ENCODE measurements at places on chromosomes 16 and 17.
A peak's percentile ranks its signal among the peaks of the same experiment; 100 is the strongest.

GRCh38 chr16:68399456-68399855 lies 48.9 kb downstream of the SMPD3 start:
- no peaks in the 10 kb centered on the region for H3K36me3 ChIP-seq
- H3K4me3 ChIP-seq, result no peak overlapping the region
- DNase-seq, result no peak
- no peak overlapping the region for H3K27ac ChIP-seq
- H3K27me3 ChIP-seq, result no peaks in the 10 kb centered on the region

DNA sequence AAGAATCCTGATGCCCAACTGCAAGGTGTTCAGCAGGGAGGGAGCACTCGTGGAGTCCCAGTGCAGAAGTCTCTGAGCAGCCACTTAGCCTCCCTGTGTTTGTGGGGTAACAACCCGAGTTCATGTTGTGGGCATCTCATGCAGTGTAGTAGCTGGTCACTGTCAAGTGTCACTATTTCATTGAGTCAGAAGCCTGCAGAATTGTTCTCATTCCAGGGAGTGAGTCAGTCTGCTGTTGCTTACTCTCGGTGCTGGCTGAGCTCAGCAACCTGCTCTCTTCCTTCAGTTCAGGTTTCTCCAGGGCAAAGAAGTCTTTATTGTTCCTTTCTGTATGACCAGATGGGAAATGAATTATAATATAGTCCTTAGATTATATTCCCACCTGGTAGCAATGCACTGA lies 24.1 kb downstream of the HMOX2 start:
- DNase-seq, result no peak
- H3K27me3 ChIP-seq, result no peaks in the 10 kb centered on the region
- H3K4me3 ChIP-seq, result no peak overlapping the region
- H3K27ac ChIP-seq, result peak overlapping the region; percentile 37
- peaks cover 81% of the 10 kb centered on the region for H3K4me1 ChIP-seq

GRCh38 chr16:86939609-86940008 lies 361.3 kb downstream of the FOXL1 start:
- H3K36me3 ChIP-seq, result no peaks in the 10 kb centered on the region
- H3K4me3 ChIP-seq, result no peak overlapping the region
- H3K27me3 ChIP-seq, result peaks cover 9% of the 10 kb centered on the region
- no peak overlapping the region for H3K27ac ChIP-seq
- no peaks in the 10 kb centered on the region for H3K4me1 ChIP-seq

- H3K27me3 ChIP-seq, result no peaks in the 10 kb centered on the region
- H3K36me3 ChIP-seq, result peaks cover 20% of the 10 kb centered on the region
- no peak overlapping the region for H3K4me3 ChIP-seq
Observed at GRCh38 chr17:3805581-3805980, 4.6 kb upstream of the ITGAE start.

DNA sequence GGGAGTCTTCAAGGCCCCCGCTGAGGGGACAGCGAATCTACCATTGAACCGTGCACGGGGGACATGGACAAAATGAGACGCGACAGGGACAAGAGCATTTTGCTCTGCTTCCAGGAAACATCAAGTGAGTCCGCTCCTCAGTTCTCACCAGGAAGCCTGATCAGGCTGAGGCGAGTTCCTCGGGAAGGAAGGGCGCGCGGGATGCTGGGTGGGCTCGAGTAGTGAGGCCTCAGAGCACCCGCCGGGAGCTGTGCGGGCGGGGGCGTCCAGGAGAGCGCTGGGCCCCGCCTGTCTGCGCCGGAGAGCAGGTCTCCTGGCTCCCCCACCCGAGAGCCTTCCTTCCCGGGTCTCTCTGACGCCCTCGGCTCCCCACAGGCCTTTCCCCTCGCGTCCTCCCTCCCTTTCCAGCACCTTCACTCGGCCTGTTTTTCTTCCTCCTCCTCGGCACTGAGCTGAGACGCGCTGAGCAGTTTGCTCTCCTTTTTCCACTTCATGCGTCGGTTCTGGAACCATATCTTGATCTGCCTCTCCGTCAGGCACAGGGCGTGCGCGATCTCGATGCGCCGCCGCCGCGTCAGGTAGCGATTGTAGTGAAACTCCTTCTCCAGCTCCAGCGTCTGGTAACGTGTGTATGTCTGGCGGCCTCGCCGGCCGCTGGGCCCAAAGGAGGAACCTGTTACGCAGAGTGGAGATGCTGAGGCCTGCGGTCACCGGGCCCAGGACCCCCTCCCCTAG lies 2.6 kb upstream of the HOXB5 start:
- H3K36me3 ChIP-seq, result no peaks in the 10 kb centered on the region
- peaks cover 86% of the 10 kb centered on the region for H3K27me3 ChIP-seq
- peaks cover 53% of the 10 kb centered on the region for H3K4me1 ChIP-seq
- H3K27ac ChIP-seq, result no peak overlapping the region
- DNase-seq, result peak; percentile 61

DNA sequence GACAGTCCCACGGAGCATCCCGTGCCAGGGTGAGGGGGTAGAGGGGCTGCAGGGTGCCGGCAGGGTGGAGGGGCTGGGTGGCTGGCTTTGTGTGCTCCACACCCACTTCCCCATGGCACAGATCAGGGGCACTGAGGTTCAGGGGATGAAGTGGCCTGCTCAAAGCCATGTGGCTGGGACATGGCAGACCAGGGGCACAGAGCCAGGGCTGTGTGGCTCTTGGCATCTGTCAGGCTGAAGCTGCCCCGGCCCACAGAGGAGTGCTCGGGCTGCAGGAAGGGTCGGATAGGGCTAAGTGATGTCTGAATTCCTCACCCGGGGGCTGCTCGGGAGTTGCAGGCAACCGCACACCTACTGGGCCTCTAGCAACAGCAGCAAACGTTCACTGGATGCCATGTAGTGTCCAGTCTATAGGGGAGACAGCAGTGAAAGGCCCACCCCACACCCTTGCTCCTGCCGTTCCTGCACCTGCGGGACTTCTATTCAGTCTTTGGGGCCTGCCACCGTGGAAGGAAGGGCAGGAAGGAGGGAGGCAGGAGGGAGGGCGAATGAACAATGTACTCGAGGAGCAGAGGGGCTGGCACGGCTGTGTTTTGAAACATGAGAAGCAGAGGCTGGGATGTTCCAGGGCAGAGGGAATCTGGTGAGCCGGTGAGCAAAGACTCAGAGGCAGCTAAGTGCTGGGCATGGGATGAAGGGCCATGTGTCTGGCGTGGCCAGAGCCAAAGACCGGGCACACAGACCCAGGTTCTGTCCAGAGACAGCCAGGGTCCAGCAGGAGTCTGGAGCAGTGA lies 15.1 kb downstream of the SLC5A10 start:
- H3K27ac ChIP-seq, result no peak overlapping the region
- no peaks in the 10 kb centered on the region for H3K27me3 ChIP-seq
- peaks cover 2% of the 10 kb centered on the region for H3K36me3 ChIP-seq
- no peak overlapping the region for H3K4me3 ChIP-seq
- no peak for DNase-seq

GRCh38 chr17:55735731-55736405 lies 13.2 kb upstream of the TMEM100 start:
- no peak overlapping the region for H3K4me3 ChIP-seq
- H3K4me1 ChIP-seq, result no peaks in the 10 kb centered on the region
- H3K27me3 ChIP-seq, result no peaks in the 10 kb centered on the region
- peak; percentile 34 for DNase-seq
- no peaks in the 10 kb centered on the region for H3K36me3 ChIP-seq

GRCh38 chr17:79977708-79978547 lies 57.7 kb downstream of the TBC1D16 start:
- H3K27ac ChIP-seq, result no peak overlapping the region
- H3K27me3 ChIP-seq, result no peaks in the 10 kb centered on the region
- H3K4me3 ChIP-seq, result no peak overlapping the region

DNA sequence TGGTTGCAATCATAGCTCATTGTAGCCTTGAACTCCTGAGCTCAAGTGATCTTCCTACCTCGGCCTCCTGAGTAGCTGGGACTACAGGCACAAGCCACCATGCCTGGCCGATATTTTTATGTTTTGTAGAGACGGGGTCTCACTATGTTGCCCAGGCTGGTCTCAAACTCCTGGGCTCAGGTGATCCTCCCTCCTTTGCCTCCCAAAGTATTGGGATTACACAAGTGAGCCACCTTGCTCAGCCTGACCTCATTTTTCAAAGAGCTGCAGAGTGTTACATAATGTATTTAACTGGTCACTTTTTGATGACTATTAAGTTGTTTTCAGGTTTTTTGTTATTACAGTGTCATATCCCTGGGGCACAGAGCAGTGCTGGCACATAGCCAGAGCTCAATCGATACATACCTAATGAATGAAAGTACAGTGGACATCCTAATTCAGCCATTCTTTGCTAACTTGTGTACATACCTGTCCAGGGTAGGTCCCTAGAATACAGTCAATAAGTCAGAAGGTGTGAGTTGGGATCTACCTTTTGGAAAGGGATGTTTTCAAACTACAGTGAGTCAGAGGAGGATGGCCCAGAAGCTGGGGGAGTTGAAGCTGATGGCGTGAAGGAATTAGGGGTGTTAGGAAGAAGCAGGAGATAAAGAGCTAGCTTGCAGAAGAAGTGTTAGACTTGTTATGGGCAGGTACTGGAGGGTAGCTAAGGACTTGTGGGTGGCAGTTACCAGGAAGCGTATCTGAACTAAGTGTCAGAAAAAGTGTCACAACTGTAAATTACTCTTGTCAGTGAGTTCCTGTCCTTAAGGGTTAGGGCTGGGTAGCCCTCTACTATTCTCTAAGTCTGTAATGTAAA lies 20.1 kb upstream of the CYLD start:
- no peaks in the 10 kb centered on the region for H3K27me3 ChIP-seq
- no peak overlapping the region for H3K4me3 ChIP-seq
- peaks cover 33% of the 10 kb centered on the region for H3K4me1 ChIP-seq
- DNase-seq, result no peak
- H3K36me3 ChIP-seq, result peaks cover 21% of the 10 kb centered on the region

- no peaks in the 10 kb centered on the region for H3K27me3 ChIP-seq
- no peak overlapping the region for H3K27ac ChIP-seq
- peaks cover 42% of the 10 kb centered on the region for H3K4me1 ChIP-seq
- peaks cover 3% of the 10 kb centered on the region for H3K36me3 ChIP-seq
Observed at GRCh38 chr17:27633312-27634025, 2.5 kb downstream of the LGALS9 start.

GRCh38 chr16:85563034-85563433 lies 50.1 kb upstream of the GSE1 start:
- H3K27ac ChIP-seq, result no peak overlapping the region
- H3K4me1 ChIP-seq, result peaks cover 45% of the 10 kb centered on the region
- no peak overlapping the region for H3K4me3 ChIP-seq

GRCh38 chr17:68734931-68735330 lies 133.8 kb upstream of the FAM20A start:
- no peak for DNase-seq
- H3K27ac ChIP-seq, result no peak overlapping the region
- no peaks in the 10 kb centered on the region for H3K36me3 ChIP-seq
- H3K27me3 ChIP-seq, result peaks cover 4% of the 10 kb centered on the region
- no peak overlapping the region for H3K4me3 ChIP-seq

DNA sequence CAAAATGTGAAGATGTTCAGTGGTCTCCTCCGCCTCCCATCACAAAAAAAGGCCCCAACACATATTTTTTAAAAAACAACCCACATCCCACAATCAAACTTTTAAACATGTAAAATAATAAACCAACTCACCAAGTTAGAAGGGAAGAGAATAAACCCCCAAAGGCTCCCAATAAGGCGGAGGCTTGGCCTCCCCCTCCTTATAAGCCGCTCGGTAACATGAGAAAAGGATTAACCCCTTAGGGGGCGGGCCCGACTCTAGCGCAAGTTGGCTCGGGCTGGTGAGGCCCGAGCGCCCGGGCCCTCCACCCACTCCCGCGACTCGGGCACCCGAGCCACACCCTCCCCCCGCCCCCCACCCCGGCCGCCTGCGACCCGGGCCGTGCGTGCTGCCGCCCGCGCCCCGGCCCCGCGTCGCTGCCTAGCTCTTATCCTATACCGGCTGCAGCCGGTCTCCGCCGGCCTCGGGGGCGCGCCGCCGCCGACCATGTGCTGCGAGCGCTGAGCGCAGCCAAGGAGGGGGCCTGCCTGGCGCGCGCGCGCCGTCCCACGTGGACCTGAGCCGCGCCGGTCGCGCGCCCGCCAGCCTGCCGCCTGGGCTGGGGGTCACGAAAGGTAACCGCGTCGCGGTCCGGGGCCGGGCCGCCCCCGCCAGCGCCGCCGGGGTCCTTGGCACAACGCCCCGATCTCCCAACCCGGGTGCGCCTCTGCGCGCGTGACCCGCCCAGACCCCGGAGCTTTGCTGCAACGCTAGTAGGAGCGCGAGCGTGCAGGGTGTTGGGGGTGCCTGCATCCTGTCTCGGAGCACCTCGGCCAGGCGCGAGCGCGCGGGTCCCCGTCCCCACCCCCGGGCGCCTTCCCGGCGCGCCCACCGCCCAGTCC lies at the start of the genes ARSG and SLC16A6:
TSS of gene ARSG (plus strand) at position 541 of the 881 bp plus-strand sequence. CDS start 15,999 bp downstream, outside the sequence.
TSS of gene SLC16A6 (minus strand) at position 173 of the 881 bp plus-strand sequence. CDS start 12,807 bp downstream, outside the sequence.
- no peaks in the 10 kb centered on the region for H3K27me3 ChIP-seq
- DNase-seq, result peak; percentile 73
- no peaks in the 10 kb centered on the region for H3K36me3 ChIP-seq
- peak within 1 kb of the TSS; percentile 91 for H3K4me3 ChIP-seq

DNA sequence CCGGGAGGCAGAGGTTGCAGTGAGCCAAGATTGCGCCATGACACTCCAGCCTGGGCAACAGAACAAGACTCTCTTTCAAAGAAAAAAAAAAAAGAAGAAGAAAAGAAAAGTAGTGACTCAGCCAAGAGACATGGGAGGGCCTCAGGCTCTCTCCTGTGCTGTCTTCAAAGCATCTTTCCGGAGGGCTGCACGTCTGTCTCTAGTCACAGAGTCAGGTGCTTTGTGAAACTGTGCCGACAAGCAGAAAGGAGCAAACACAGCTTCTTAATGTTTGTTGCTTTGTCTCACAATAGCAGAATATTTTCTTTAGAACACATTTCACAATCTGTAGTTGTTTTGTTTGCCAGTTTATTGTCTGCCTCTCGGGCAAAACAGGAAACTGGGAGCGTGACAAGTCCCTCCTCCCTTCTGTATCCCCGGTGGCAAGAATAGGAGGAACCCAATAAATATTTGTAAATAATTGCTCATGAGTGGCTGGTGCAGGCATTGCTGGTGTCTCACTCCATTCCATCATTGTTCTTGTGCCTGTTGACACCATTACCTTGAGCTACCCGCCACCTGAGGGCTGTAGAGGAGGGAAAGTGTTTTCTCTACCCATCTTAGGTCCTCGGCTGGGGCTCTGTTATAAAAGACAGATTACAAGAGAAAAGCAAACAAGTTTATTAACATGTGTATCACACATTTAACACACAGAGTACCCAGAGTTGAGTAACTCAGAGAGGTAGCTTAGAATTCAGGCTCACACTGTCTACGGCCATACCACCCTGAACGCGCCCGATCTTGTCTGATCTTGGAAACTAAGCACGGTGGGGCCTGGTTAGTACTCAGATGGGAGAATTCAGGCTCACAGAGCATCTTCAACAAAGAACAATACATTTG lies 5.5 kb downstream of the GAST start:
- DNase-seq, result peak; percentile 55
- H3K36me3 ChIP-seq, result no peaks in the 10 kb centered on the region
- H3K27me3 ChIP-seq, result no peaks in the 10 kb centered on the region
- no peak overlapping the region for H3K27ac ChIP-seq

- H3K36me3 ChIP-seq, result peaks cover 90% of the 10 kb centered on the region
- H3K27ac ChIP-seq, result no peak overlapping the region
- H3K4me3 ChIP-seq, result no peak overlapping the region
- peaks cover 3% of the 10 kb centered on the region for H3K4me1 ChIP-seq
- no peak for DNase-seq
Observed at GRCh38 chr16:8630255-8630953, 8.9 kb downstream of the METTL22 start.

- no peaks in the 10 kb centered on the region for H3K36me3 ChIP-seq
- H3K27ac ChIP-seq, result no peak overlapping the region
- no peak overlapping the region for H3K4me3 ChIP-seq
- H3K27me3 ChIP-seq, result no peaks in the 10 kb centered on the region
Observed at GRCh38 chr16:77408607-77409006, 26.2 kb downstream of the ADAMTS18 start.

GRCh38 chr17:5011928-5012327 lies 14.2 kb downstream of the KIF1C start:
- no peak overlapping the region for H3K4me3 ChIP-seq
- H3K4me1 ChIP-seq, result no peaks in the 10 kb centered on the region
- no peak for DNase-seq
- H3K36me3 ChIP-seq, result peaks cover 34% of the 10 kb centered on the region

Data from CD4-positive, alpha-beta T cell (primary cell).